MG63 (cell line): ENCODE measurements at places on chromosomes 2 and 18. TPM values are rescaled to one million over a fixed set of nuclear protein-coding genes. Genes with fewer than 3 reads are reported as not detected.

DNA sequence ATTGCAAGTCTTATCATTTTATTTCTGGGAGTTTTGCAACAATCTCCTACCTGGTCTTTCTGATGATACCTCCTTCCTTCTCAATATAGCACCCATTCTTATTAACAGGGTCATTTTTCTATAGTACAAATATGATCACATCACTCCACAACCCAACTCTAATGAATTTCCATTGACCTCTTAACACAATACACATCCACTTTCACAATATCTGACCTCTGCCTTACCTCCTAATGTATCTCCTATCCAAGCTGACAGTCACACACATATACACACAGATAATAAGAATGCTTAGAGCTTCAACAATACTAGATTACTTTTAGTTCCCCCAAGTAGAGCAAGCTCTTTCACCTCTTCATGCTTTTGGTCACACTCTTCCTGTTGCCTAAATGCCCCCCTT is 40.9 kb downstream of the EVA1A start:
- DNase-seq, result no peak

- no peak for DNase-seq
Observed at GRCh38 chr2:241035818-241036396, 37.5 kb downstream of the SNED1 start.

GRCh38 chr2:238994876-238995275 is 147.0 kb downstream of the TWIST2 start:
- no peak for DNase-seq

GRCh38 chr2:64987001-64987955 is 1.9 kb upstream of the SLC1A4 start:
- no peak for DNase-seq

DNA sequence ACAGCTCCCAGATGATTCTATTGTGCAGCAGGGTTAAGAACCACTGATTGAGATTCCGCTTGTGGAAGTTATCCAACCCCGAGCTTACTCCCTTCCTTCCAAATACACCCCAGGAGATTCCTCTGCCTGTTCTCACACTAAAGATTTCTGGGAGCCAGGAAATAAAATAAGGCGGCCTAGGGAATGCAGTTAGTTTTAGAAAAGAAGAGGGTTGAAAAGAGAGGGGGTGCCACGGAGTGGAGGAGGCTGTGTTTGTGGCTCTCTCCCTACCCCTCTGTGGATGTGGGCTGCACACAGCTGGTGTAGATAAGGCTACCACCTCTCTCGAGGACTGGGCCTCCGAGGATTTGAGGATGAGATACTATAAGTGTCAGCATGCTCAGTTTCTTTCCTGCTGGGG is 25.1 kb upstream of the SP3 start:
- no peak for DNase-seq

DNA sequence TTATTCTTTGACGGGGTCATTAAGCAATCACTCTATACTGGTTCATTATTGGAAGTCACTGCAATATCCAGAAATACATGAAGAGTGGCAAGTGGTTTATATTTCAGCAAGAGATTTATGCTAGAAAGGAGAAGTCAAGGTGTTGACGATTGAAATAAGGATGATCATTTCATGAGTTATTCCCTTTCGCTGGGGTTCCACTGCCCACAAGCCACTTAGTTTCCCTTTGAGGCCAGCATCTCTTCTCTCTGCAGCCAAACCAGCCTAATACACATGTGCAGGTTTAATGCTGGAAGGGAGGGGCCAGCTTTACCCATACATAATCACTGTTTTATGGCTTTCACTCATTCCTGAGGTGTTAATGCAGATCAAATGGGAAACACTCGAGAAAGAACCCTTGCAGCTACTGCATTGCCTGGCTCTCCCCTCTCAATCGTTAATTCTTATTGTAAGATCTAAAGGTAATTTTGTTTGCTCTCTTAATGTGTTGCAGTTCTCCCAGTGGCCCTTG is 108.4 kb downstream of the MEIS1 start:
- no peak for DNase-seq

- DNase-seq, result no peak
Observed at GRCh38 chr18:71252351-71252865, 963.6 kb downstream of the SOCS6 start.

DNA sequence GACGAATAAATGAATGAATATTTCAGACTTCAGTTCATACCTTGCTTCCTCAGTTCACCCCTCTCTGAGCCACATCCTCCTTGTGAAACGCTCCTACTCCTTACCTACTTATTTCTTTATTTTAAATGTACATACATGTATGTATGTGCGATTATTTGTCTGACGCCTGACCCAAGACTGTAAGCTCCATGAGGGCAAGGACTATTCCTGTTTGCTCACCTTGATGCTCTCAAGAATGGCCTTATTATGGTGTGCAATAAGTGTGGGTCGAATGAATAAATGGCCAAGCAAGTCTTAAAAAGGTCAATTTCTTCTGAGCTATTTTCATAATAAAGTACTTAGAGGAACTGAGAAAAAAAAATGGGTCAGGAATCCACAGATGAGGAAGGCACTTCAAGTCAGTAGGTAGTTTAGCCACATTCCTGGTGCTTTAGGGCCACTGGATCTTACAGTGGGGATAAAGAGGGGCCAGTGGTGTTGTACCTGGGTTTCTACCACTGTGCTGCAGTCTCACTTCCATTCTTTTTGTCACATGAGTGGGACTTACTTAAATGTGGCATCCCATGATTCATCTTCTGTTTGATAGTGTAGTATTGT is 74.7 kb downstream of the SDC1 start:
- DNase-seq, result no peak

DNA sequence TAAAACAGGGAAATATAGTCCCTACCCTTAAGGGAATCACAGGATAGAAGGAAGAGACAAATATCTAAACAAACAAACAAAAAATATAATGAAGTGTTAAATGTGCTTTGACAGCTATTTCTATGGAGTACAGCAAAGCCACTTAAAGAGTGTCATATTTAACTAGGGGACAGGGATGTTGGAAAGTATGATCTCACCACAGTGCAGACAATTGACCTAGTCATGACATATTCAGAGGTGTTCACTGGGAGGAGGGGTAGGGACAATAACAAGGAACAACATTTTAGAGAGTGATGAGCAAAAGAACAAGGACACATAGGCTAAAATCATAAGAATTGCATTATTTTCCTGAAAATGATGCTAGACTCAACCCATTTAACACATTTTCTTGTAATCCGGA is 107.5 kb downstream of the TMEM163 start:
- DNase-seq, result no peak

DNA sequence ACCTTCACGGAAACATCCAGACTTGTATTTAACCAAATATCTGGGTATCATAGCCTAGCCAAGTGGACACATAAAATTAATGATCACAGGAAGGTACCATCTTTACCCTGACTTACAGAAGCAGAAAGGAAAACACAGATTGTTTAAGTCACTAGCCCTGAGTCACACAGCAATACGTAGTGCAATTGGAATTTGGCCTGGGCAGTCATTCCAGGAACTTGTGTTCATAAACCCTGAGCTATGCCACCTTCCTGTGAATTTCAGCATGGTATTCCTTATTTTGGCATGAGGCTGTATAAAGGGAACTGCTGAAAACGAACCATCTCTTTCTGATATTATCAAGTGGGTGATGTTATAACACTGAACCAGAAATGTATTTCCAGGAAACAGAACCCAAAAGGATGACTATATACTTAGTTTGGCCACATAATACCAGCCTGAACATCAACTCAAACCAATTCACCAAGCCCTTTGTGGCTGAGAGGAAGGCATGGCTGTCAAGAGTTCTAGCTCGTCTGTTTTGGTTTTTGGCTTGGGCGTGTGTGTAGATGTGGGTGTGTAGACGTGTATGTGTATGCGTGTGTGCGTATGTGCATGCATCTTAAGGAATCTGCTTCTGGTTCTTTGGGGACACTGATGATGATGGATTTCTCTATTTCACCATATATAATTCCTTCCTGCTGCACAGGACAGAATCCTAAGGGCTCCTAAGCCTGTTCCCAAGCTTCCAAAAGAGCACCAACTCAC is 533.4 kb upstream of the ID2 start:
- DNase-seq, result peak; percentile 87

DNA sequence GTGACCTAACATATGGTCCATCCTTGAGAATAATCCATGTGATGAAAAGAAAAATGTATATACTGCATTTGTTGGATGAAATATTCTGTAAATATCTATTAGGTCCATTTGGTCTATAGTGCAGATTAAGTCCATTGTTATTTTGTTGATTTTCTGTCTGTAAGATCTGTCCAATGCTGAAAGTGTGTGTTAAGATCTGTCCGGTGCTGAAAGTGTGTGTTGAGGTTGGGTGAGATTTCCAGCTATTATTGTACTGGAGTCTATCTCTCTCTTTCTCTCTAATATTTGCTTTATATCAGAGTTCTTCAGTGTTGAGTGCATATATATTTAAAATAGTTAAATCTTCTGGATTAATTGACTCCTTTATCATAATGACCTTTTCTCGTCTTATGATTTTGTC is 828.8 kb upstream of the CRIM1 start:
- no peak for DNase-seq

DNA sequence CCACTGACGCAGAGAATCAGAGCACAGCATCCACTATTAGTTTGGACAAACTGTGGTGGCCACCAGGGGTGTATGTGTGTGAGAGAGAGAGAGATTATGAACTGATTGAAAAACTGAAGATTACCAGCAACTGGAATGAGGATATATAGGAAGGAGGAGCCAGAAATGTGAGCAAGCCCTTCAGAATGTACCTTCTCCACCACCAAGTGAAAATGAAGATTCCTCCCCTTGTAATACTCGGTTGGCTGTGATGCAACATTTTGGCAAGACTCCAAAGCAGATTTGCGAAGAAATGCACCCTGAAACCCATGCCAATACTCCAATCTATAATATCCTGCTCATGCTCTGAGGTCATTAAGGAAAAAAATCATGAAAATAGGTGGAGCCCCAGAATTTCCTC is 121.2 kb upstream of the SLC35G4 start:
- DNase-seq, result peak; percentile 21

DNA sequence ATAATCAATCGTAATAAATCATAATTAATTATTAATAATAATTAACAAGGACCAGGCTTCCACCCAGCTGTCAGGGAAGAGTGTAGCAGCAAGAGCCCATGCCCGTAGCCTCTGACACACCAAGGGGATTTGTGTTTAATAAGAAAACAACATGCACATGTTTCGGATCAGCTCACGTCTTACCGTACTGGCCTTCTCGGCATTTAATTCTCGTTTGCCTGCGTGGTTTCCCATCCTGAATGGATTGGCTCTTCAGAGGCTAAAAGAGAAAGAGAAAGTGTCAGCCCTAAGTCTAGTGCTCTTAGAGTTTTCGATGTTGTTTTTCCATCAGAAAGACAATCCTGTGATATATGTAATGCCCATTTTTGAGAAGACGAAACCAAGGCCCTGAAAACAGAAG is 27.6 kb downstream of the MBP start:
- no peak for DNase-seq

DNA sequence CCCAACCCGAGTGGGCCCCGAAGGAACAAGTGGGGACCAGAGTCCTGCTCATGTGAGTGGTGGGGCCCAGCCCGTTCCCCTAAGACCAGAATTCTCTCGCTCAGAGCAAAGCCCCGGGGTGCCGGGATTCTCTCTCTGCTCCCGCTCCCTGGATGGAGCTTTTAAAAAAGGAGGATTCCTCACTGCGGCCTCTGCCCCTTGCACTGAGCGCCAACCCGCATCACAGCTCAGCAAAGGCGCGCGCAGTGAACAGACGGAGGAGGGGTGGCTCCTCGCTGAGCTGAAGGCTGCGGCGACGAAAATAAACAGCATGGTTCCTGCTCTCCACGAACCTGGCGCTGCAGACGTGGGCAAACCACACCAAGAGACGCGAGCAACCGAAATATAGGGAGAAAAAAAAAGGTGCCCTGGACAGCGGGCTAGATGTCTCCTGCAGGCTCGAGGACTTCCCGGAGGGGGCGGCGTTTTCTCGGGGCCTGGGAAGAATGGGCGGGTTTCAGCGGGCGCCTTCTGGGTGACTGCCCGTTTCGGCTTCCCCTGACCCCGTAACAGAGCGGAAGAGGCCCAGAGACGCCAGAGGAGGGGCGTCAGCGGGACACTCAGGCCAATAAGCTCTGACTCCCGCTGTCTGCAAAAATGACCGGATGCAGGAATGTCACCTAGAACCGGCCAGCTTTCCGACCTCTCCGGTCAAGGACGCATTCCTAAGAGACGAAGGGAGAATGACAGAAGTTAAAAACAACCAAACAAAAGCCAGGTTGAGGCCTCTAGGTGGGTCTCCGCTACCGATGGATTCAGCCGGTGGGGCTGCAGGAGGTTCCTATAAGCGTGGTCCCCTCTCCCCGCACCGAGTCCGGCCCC is 819 bp upstream of the KLF11 start:
- no peak for DNase-seq

DNA sequence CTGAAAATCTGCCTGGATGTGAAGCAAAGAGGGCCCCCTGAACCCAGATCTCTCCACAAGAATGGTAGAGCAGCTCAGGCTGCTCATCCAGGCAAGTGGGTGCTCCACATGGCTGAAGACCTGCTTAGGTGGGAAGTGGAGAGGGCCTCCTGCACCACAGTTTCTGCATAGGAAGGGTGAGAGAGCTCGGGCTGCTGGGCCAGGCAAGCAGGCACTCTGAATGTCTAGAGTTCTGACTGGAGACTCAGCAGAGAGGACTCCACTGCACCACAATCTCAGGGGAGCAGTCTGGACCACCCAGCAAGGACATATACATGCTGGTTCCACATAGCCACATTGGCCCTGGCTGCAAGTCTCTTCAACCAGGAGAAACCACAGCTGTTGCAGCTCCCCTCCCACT is 52.0 kb downstream of the DSEL start:
- no peak for DNase-seq

DNA sequence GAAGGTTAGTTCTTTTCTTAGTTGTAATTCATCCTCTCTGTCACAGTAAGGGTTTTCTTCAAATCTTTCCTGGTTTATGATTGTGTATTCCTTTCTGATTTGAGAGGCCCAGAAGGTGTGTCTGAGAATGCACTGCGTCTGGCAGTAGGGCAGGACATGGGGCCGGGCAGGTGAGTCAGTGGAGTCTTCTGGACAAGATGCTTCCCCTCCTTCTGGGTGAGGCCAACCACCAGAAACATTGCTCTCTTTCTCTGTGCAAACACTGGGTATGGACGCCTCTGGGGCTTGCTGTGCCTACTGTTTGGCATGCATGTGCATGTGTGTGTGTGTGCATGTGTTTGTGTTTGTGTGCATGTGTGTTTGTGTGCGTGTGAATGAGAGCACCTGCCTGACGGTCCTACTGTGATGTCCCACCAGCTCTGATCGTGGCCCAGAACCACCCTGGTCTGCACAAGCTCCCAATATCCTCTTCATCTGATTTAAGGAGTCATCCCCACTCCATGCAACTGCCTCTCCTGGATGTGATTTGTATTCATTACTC is 93.2 kb upstream of the DLX2 start:
- no peak for DNase-seq

GRCh38 chr2:157444641-157445040 is 752 bp upstream of the CYTIP start:
- DNase-seq, result no peak

- DNase-seq, result no peak
Observed at GRCh38 chr18:77560341-77560992, 310.8 kb downstream of the GALR1 start.

HPCAL1 gene
- 101 and 159 TPM in 2 replicates for total RNA-seq

YWHAQ gene
- total RNA-seq, result 598 and 683 TPM in 2 replicates

NAT8 gene
- not detected in 2 replicates for total RNA-seq

SERPINB2 gene
- total RNA-seq, result not detected in 2 replicates

MYO7B gene
- total RNA-seq, result 0.89 TPM in 1 of 2 replicates, not detected in the other

ST3GAL5 gene
- 2.1 and 10.0 TPM in 2 replicates for total RNA-seq

CHN1 gene
- total RNA-seq, result 6.4 and 8.1 TPM in 2 replicates

MC2R gene
- not detected in 2 replicates for total RNA-seq

IL1RL2 gene
- total RNA-seq, result not detected in 2 replicates
